ENCODE measurements at places on chromosomes 16 and 17. TPM values are rescaled to one million over a fixed set of nuclear protein-coding genes. Genes with fewer than 3 reads are reported as not detected.

CXCL16 gene
- 11.2 TPM for total RNA-seq

BICDL2 gene
- 0.29 TPM for total RNA-seq

MT1M gene
- total RNA-seq = 8.5 TPM

SCARF1 gene
- total RNA-seq = 0.88 TPM

EVI2A gene
- total RNA-seq = 191 TPM

CNGB1 gene
- total RNA-seq = not detected

SPNS3 gene
- not detected for total RNA-seq

ENKD1 gene
- total RNA-seq = 15.9 TPM

Measured in osteoblast (primary cell).